ENCODE measurements at places on chromosomes 4 and X. TPM values are rescaled to one million over a fixed set of nuclear protein-coding genes. Genes with fewer than 3 reads are reported as not detected.
A peak's percentile ranks its signal among the peaks of the same experiment; 100 is the strongest.

Gene C4orf50
- not detected for polyA plus RNA-seq

DNA sequence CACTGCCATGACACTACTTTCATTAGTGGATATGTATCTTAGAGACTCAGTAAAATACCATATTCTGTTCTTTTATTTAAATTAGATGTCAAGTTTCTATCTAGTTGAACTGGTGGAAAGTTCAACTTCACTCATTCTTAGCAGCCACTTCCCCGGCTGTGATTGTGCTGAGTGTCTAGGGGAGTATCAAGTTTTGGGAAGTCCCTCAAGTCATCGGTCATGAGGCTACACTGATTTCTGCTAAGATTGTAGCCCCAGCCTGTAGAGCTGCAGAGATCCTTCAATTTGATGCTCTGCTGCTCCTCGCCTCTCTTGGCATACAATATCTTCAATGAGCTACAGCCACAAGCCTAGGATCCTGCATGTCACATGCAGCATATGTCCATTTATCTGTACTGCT, 53.9 kb downstream of the DMP1 start:
- no peak for DNase-seq

GRCh38 chrX:9676306-9676705, 89.3 kb downstream of the GPR143 start:
- DNase-seq = no peak

Gene FAM9C
- polyA plus RNA-seq = 0.02 TPM

GRCh38 chr4:109302361-109303139, at the start of gene COL25A1:
TSS of gene COL25A1 (minus strand) at chr4:109302658.
- peak; percentile 26 for DNase-seq

Gene CSN1S1
- polyA plus RNA-seq = not detected

Gene ADD1
- polyA plus RNA-seq = 211 TPM

GRCh38 chrX:72202792-72203401, 21.3 kb downstream of the PIN4 start:
- no peak for DNase-seq

GRCh38 chr4:148327683-148328082, 114.5 kb downstream of the NR3C2 start:
- DNase-seq = no peak

- DNase-seq = no peak
Measured at GRCh38 chr4:182894681-182895275, 22.4 kb downstream of the DCTD start.

Gene DMRTC1
- not detected for polyA plus RNA-seq

- peak; percentile 67 for DNase-seq
Measured at GRCh38 chr4:89586864-89587263, 250.1 kb downstream of the SNCA start.

DNA sequence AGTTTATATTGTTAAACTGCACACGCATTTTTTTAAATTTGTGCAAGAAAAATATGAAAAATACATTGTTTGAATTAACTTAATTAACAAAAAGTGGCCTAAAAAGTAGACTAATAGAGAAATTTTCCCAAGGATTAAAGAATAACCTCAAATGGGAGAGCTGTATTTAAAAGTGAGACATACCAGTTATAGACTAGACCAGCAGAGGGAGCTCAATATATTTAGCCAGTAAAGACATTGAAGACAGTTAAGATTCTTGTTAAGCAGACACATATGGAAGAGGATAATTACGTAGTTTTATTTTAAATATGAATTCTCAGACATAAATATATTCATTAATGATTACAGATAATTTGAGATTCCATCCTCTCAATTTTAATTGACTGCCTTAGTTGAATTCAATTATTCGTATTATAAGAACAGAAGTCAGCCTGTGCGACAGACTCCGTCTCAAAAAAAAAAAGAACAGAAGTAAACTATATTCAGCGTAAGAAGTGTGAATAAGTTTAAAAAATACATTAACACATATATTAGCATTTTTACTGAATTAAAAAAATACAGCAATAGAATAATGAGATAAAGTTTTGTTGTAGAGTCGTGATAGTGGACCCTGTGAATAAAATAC, 64.8 kb downstream of the GLRA3 start:
- peak; percentile 36 for DNase-seq

- no peak for DNase-seq
Measured at GRCh38 chr4:82705169-82705927, 93.2 kb downstream of the SCD5 start.

GRCh38 chr4:181476508-181476890, 766.7 kb upstream of the TENM3 start:
- DNase-seq = peak; percentile 42

DNA sequence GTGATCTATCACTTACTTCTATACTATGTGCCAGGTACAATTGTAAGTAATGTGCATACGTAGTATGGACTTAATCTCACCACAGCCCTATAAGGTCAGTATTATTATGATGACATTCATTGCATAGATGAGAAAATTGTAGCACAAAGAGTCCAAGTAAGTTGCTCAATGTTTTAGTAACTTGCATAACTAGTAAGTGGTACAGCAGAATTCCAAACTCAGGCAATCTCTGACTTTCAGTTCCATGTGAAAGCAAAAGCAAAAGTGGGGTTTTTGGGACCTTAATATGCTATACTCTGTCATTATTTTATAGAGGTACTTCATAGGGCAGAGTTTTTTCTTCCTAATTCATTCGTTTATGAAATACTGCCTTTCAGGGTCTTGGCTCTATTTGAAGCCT, 188.8 kb upstream of the VEGFC start:
- DNase-seq = peak; percentile 91

Gene AASDH
- 9.0 TPM for polyA plus RNA-seq

- peak; percentile 3 for DNase-seq
Measured at GRCh38 chr4:110414561-110414920, 61.4 kb upstream of the ENPEP start.

DNA sequence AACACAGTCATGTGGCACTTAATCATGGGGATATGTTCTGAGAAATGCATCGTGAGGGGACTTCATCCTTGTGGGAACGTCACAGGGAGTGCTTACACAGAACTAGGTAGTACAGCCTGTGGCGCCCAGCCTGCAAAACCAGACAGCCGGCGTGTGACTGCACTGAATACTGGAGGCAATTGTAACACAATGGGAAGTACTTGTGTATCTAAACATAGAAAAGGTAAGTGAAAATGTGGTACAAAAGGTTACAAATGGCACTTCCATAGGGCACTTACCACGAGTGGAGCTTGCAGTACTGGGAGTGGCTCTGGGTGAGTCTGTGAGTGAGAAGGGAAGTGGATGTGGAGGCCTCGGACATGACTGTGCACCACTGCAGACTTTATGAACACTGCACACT, 5.2 kb downstream of the TLR3 start:
- no peak for DNase-seq

Gene GABRE
- polyA plus RNA-seq = 2.1 TPM

Gene PCDH11X
- polyA plus RNA-seq = 0.01 TPM

Gene WDFY3
- 26.8 TPM for polyA plus RNA-seq

DNA sequence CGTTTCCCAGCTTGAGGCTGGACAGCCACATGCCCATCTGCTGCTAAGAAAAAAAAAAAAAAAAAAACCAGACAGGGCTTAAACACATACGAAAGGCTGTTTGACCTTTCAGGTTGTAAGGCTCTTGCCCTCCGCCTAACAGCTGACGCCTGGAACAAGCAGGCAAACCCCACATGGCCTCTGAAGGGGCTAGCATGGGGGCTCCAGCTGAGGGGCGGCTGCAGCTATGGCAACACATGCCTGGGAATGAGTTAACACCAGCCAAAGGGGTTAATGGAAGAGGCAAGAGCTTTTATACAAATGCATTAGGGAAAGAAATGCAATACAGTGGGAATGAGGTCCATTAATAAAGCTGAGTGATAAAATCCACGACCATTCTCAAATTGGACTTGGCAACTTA, 183.6 kb downstream of the ENOX2 start:
- no peak for DNase-seq

DNA sequence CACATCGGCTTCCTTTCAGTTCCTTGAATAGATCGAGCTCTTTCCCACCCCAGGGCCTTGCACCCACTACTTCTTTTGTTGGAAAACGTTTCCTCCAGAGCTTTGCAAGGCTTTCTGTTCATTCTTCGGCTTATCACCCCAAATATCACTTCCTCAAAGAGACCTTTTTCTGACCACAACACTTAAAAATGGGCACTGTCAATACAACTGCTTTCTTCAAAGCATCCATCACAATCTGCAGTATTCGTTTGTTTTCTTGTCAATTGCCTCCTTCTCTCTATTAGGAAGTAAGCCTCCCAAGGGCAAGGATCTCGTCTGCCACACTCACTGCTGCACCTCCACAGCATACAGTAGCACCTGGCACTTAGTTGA, 17.7 kb upstream of the CENPU start:
- no peak for DNase-seq

DNA sequence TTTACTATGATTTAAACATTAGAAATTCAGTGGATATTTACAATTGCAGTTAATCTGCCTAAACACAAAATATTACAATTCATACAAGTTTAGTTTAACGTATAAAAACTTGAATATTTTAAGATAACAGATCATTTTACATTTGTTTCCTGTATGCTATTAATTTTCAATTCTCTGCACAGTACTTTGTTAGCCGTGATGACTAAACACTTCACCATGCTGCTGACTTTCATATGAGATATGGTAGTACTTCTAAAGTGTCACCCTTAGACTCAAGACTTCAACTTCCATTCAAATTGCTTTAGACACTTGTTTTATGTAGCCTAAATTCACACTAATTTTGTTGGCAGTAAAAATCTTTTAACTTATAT, 1646.4 kb upstream of the ADGRL3 start:
- DNase-seq = peak; percentile 11

- DNase-seq = no peak
Measured at GRCh38 chrX:25067271-25068172, 51.8 kb upstream of the ARX start.

Gene DHRSX
- 24.9 TPM for polyA plus RNA-seq

- DNase-seq = peak; percentile 5
Measured at GRCh38 chrX:14529290-14529989, at the start of gene GLRA2. TSS of gene GLRA2 (plus strand) at chrX:14529536. CDS start at chrX:14530058, 522 bp downstream.

Data from fibroblast of lung (primary cell).